ENCODE measurements at places on chromosomes 13 and 19.

DNA sequence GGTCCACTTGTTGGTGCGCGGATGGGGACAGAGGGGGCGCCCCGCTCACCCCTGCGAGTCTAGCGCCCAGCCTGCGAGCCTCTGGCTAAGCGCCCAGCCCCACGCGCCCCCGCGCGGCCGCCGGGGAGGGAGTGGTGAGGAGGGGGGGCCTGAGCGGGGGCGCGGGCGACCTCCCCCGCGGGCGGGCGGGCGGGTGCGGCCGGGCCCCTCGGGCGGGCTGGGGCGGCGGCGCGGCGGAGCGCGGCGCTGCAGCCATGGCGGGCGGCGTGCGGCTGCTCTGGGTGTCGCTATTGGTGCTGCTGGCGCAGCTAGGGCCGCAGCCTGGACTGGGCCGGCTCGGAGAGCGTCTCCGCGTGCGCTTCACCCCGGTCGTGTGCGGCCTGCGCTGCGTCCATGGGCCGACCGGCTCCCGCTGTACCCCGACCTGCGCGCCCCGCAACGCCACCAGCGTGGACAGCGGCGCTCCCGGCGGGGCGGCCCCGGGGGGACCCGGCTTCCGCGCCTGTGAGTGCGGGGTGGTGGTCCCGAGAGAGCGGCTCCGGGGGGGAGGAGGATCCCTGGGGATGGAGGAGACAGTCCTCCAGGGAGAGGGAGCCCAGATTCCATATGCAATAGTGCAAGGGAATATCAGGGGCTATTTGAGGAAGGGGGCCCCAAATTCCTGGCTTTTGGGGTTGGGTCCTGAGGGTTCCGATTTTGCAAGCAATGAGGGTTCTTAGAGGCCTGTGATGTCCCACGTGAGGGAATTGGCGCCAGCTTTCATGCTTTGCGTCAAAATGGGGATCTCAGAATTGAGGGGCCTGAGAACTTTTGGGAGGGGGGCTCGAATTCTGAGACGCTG is at the start of gene LTBP4:
Gene LTBP4, plus strand, starts transcription at position 236 of the 841 bp plus-strand sequence. Its CDS starts 19 bp downstream, at position 255.
- no peak for DNase-seq

- no peak for DNase-seq
Observed at GRCh38 chr19:13342672-13343071, 163.6 kb downstream of the CACNA1A start.

GRCh38 chr19:18683958-18684641 is 620 bp downstream of the CRTC1 start:
- DNase-seq: no peak

DNA sequence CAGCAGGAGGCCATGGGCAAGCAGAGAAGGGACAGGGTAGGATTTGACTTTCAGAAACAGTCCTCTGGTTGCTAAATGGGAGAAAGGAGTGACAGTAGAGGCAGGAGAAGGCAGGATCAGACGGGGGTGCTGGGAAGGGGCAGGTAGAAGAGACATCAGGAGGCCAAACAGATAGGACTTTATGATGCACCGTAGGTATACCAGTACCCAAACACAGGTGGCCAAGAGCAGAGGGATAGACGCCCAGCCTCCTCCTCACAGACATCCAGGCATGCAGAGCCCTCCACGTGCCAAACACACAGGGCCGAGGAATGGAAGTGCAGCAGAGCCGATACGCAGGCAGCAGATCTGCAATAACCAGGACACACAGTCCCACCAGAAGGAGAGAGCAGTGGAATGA is 1.3 kb upstream of the AXL start:
- no peak for DNase-seq

DNA sequence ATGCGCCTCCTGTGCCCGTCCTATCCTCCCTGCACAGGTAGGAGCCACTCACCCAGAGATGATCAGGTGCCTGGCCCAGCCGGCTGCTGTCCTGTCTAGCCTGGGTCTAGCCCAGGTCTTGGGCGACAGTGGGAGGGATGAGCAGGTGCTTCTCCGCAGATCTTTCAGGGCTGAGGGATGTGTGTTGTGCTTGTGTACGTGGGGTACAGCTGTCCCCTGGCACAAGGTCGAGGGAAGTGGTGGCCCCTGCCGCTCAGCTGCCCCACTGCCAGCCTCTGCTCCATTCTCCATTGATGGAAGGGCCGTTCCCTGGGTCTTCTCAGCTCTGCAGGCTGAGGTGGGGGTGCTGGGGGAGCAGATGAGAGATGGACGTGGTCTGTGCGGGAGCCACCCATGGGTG is 13.0 kb downstream of the WTIP start:
- no peak for DNase-seq

DNA sequence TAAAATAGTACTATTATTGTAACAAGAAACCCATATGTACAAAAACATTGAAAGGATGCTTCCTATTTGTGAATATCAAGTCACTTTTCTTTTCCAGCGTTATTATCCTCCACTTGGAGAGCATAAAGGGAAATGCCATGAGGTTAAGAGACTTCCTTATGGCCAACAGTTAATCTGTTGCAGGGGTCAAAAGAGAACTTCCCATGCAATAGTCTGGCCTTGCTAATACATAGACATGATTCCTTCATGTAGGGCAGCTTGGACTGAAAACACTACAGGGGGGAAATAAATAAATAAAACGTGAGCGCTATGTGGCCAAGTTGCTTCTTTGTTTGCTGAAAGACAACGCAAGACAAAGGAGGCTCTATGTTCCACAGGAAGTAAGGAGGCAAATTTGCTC is 269.1 kb upstream of the EDNRB start:
- no peak for DNase-seq

- no peak for DNase-seq
Observed at GRCh38 chr19:17404015-17404414, 1.4 kb downstream of the BST2 start.

GRCh38 chr19:10422046-10422461 is 1.7 kb downstream of the PDE4A start:
- DNase-seq: no peak

DNA sequence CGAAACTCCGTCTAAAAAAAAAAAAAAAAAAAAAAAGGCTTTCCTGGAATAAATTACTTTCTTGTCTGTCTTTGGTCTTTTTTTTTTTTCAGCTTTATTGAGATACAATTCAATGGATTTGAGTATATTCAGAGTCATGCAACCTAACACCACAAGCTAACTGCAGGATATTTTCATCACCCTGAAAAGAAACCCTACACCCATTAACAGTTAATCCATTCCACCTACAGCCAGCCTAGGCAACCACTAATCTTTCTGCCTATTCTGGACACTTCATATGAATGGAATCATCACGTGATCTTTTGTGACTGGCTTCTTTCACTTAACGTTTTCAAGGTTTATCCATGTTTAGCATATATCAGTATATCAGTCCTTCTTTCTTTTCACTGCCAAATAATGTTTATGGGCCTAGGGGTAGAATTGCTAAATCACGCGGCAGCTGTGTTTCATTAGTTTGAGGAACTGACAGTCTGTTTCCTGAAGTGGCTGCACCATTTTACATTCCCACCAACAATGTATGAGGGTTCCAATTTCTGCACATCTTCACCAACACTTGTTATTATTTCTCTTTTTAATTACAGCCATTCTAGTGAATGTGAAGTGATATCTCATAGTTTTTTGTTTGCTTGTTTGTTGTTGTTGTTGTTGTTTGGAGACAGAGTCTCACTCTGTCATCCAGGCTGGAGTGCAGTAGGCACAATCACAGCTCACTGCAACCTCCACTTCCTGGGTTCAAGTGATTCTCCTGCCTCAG is 19.9 kb downstream of the LRFN3 start:
- DNase-seq: no peak

- no peak for DNase-seq
Observed at GRCh38 chr13:26406791-26407190, 150.7 kb upstream of the WASF3 start.

- no peak for DNase-seq
Observed at GRCh38 chr19:53246498-53246897, 8.2 kb downstream of the ZNF677 start.

GRCh38 chr13:94006296-94006695 is 473.2 kb downstream of the DCT start:
- no peak for DNase-seq

DNA sequence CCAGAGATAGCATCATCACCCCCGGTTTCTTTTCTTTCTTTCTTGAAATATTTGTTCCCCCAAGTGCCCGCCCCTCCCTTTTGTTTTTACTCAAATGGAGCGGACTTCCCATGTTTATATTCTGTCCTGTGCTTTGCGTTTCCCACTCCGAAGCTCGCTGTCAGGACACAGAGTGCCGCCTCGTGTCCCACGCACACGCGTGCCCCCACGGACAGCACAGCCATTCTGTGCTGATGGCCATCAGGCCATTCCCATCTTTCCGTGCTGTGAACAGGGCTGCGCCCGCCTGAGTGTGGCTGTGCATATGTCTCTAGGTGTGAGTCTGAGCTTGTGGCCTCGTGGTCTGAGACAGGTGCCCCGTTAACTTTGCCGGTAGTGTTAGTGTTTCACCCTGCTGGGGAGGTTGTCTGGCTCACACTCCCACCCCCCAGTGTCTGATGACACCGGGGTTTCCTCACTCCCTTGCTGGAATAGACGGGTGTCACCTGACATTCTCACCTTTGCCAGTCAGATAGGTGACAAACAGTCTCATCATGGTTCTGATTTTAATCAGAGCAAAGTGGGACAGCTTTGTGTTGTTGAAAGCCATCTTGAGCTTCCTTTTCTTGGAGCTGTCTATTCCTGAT is 6.9 kb downstream of the PAK4 start:
- DNase-seq: no peak

DNA sequence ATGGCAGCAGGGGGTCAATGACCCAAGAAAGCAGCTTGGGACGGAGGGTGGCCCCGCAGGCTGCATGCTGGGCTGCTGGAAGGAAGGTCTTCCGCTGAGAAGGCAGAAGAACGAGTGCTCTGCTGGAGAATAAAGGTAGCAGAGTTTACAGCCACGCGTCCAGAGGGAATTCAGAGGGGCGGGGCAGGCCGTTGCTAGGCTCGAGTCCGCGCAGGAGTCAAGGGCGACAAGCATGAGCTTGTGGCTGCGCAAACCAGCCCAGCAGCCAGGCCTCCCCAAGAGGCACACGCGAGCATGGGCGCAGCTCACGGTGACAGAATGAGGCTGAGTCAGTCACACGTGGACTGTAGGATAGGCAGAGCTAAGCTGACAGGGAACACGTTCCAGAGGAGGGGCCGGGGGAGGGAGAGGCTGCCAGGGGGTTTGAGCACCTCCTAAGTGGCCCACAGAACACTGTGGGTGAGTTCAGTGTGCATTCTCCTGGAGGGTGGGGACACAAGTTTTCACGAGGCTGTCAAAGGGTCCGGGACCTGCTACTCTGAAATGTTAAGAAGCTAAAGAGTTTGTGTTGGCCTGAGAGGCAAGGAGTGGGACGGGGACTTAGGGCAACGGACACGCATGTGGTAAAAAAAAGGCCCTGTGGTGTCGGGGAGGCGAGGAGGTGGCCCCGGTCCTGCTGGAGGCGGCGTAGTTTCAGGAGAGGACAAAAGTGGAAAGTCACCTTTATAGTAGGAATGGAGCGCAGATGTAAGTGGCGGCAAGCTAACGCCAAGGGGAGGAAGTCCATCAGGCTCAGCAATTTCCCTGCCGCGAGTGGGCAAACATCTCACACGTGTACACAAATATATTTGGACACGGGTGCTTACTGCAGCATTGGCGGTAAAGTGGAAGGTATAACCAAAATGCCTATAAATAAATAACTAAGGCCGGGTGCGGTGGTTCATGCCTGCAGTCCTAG is 17.7 kb downstream of the RFX2 start:
- no peak for DNase-seq

DNA sequence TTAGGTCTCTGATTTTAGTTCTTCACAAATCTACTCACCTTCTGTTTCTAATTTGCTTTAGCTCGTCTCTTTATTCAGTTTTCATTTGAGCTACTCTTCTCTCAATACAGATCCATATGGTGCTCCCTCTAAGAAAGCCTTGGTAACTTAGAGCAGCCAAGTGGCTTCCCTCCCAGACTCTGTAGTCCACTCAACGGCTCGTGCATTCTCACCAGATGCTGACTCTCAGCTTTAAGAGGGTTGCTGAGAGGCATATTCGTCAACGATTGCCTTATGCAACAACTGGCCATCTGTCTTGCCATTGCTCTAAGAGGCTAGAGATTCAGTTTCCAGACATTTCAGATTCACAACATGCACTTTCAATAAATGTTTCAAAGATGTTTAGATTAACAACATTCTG is 785.8 kb upstream of the SLC10A2 start:
- DNase-seq: no peak

DNA sequence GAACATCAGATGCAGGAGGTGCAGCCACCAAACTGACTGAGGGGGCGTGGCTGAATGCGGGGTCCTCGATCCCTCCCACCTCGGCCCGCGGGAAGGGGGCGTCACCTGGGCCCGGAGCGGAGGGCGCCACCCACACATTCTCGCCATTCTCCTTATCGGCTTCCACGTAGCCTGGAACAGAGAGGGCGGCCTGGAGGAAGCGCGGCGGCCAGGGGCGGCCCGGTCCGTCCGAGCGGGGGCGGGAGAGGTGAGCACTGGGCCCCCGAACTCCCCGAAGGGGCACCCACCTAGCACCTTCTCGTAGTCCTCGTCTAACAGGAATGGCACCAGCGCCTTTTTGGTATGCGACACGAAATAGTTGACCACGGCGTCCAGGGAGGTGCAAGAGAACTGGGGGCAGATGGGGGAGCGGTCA is 11.8 kb downstream of the STAP2 start:
- no peak for DNase-seq

DNA sequence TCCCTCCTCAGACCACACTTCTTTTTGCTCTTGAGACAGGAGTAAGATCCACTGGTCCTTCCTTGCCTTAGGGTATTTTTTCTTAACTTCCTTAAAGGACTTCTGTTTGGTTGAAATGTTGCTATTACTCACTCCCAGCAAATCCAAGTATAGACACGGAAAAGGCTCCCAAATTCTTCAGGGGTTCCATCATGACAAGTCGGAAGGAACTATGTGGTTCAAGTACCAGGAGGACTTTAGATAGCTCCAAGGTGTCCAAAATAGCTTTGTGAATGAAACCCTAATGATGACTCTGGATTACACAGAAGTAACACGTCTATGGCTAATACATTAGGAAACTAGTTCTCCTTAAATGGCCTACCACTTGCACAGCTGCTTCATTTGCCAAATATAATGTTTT is 238.7 kb downstream of the KCTD12 start:
- no peak for DNase-seq

DNA sequence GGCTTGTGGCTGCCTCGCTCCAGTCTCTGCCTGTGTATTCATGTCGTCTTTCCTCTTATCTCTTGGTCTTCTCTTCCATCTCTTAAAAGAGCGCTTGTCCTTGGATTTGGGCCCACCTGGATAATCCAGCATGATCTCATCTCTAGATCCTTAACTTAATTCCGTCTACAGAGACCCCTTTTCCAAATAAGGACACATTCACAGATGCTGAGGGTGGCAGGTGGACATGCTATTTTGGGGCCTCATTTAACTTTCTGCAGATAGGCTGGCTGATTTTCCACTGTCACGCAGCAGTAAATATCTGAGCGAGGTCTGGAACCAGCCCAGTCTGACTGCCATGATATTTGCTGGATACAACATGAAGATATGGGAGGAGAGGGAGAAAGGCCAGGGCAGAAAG is 41.5 kb upstream of the TSHZ3 start:
- DNase-seq: no peak

- peak; percentile 30 for DNase-seq
Observed at GRCh38 chr13:30739761-30740642, 4.7 kb downstream of the ALOX5AP start.
